ENCODE measurements at places on chromosomes 5 and 9. TPM values are rescaled to one million over a fixed set of nuclear protein-coding genes. Genes with fewer than 3 reads are reported as not detected.

DNA sequence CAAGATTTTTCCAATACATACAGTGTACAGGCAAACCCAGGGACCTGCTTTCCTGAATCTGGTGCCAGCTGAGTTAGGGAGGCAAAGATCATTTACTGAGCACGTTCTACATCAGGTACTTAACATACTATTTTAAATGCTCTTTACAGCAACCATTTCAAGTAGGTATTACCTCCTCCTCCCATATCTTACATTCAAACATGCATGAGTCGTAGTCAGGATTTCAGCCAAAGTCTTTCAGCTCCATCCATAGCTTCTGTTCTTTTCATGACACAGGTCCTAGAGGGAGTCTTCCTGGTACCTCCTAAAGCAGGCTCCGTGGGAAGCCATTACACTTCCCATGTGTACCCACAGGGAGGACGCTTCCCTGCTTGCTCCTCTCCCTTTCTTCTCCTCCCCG lies 11.7 kb downstream of the KCNV2 start:
- no peaks in the 10 kb centered on the region for H3K27me3 ChIP-seq
- H3K27ac ChIP-seq, result no peak overlapping the region
- H3K36me3 ChIP-seq, result no peaks in the 10 kb centered on the region
- H3K4me3 ChIP-seq, result no peak overlapping the region
- no peaks in the 10 kb centered on the region for H3K4me1 ChIP-seq

Gene TGFBI
- 293 TPM for total RNA-seq

Gene TLR4
- 28.0 TPM for total RNA-seq

DNA sequence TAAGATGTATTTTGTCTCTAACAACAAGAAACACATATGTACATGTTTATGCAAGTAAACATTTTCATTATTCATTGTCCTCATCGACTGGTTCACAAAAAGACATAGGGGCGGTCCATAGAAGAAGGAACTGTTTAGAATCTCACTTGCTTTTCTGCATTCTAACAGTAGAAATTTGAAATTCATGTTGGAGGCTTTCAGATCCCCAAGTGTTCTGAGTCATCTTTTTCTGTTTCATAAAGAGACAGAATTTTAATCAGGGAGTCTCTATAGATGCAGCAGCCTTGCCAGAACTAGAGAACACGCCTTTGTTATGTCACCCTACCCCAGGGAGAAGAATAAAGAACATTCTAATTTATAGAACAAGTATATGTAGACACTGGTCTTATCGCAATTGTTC lies 324.3 kb downstream of the GABRG2 start:
- no peak for DNase-seq
- H3K4me3 ChIP-seq, result no peak overlapping the region
- no peaks in the 10 kb centered on the region for H3K36me3 ChIP-seq
- no peaks in the 10 kb centered on the region for H3K27me3 ChIP-seq

- no peaks in the 10 kb centered on the region for H3K4me1 ChIP-seq
- no peak overlapping the region for H3K4me3 ChIP-seq
- H3K36me3 ChIP-seq, result no peaks in the 10 kb centered on the region
These were observed 356.4 kb upstream of the ACTBL2 start for GRCh38 chr5:57839025-57839424.

DNA sequence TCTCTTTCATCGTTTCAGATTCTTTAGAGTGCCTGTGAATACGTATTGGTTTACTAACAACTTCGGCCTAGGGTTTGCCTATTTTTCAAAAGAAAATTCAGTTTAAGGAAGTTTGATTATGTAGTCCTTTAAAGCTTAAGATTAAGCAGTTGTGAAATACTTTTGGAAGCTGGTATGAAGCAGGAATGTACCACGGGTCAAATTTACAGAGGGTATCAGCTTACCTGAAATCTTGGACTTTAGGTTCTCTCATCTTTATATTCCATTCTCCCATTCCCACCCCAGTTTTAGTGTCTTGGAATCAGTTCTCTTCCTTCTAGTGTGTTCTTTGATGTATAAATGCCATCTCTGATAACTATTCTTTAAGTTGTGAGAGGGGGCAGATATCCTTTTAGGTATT lies 53.2 kb downstream of the IQGAP2 start:
- H3K27ac ChIP-seq, result no peak overlapping the region
- no peak overlapping the region for H3K4me3 ChIP-seq
- no peaks in the 10 kb centered on the region for H3K4me1 ChIP-seq
